ENCODE measurements at places on chromosomes 16 and 17.
A peak's percentile ranks its signal among the peaks of the same experiment; 100 is the strongest.

DNA sequence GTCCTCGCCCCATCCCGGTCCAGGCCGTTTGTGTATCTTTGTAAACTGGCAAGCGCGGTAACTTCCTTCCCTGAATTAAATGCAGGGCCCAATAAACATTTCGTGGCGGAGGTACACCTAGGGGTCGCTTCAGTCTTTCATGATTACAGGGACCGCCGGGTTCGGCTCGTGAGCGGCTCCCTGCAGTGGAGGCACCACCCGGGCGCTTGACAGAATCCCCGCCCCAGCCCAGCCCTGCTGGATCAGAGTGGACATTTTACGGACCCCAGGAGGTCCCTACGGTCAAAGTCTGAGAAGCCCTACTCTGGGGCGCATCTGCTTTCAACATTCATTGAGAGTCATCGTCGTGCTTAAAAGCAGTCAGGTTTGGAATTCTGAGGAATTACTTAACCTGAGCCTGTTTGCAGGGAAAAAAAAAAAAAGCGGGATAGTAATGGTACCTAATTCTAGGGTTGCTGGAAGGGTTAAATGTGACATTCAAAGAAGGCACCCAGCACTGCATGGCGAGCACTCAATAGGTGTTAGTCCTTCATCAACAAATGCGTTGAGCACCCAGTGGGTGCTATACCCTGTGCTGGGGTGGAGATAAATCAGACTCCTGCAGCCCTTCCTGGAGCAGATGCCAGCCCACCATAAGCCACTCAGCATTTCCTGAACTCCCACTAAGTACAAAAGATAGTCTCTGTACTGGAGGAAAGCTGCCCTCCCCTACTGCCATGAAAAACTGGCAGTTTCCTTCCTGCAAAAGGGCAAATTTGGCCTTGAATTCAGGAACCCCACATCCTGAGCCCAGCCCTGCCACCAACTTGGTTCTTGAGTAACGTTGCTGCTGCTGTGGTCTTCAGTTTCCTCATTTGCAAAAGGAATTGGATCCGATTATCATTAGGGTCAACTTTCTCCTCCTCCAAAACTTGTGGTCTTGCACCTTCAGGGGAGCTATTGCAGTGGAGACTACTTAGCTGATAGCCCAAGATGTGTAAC is 658 bp upstream of the DUSP3 start:
- DNase-seq: no peak

DNA sequence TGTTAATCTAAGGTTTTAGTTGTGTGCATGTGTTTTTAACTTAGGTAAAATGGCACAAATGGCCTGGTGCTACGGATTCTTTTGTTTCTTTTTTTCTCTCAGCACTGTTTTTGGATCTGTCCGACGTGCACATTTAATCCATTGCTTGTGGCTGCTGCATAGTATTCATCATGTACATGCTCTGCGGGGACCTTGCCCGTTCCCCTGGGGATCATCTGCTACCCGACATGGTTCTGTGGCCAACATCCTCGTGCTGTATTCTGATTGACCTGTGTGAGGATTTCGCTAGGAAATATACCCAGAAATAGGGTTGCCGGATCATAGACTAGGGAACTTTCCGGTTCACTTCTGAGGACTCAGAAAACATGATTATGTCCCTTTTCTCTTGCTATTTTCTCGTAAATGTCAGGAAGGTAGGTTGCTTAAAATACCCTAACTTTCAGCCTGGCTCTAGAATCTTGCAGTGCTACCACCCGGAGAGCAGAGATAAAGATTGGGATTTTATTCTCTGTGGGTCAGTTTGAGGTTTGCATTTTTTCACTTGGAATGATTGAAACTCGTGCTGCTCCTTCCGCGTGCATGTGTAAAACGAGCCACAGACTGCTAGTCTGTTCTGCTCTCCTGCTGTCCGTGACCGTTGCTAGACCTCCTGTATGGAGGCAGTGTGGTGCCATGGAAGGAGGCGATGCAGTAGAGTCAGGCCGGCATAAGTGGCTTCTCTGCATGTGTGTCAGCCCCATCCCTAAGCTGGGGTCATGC is 42.9 kb downstream of the LDHD start:
- no peak for DNase-seq

- DNase-seq: no peak
These were observed 982 bp upstream of the ENPP7 start for GRCh38 chr17:79729761-79730160.

- DNase-seq: no peak
These were observed 12.8 kb downstream of the NECAB2 start for GRCh38 chr16:83980794-83981193.

GRCh38 chr17:82153745-82154375 is 55.8 kb upstream of the FASN start:
- peak; percentile 84 for DNase-seq

GRCh38 chr17:15886804-15887203 is 58.1 kb upstream of the ADORA2B start:
- DNase-seq: no peak

DNA sequence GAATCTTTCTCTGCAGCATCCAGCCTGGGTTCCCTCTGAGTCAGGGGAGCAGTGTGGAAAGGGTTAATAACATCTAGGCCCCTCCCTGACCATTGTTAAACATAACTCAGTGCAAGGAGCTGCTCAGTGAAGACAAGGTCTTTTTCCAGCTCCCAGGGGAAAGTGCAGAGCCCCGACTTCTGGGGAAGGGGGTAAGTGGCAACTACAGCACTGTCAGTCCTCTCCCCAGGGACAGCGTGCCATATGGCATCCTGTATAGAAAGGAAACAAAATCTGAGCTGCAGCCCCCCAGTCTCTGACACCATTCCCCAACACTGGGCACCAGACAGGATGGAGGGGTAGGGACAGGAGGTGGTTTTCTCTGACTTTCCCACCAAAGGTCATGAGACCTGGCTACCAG is 7.8 kb downstream of the MRPL27 start:
- no peak for DNase-seq

- DNase-seq: peak; percentile 11
These were observed 12.7 kb downstream of the LITAFD start for GRCh38 chr16:8894736-8895334.

- no peak for DNase-seq
These were observed 9.3 kb downstream of the NOD2 start for GRCh38 chr16:50702725-50703124.

DNA sequence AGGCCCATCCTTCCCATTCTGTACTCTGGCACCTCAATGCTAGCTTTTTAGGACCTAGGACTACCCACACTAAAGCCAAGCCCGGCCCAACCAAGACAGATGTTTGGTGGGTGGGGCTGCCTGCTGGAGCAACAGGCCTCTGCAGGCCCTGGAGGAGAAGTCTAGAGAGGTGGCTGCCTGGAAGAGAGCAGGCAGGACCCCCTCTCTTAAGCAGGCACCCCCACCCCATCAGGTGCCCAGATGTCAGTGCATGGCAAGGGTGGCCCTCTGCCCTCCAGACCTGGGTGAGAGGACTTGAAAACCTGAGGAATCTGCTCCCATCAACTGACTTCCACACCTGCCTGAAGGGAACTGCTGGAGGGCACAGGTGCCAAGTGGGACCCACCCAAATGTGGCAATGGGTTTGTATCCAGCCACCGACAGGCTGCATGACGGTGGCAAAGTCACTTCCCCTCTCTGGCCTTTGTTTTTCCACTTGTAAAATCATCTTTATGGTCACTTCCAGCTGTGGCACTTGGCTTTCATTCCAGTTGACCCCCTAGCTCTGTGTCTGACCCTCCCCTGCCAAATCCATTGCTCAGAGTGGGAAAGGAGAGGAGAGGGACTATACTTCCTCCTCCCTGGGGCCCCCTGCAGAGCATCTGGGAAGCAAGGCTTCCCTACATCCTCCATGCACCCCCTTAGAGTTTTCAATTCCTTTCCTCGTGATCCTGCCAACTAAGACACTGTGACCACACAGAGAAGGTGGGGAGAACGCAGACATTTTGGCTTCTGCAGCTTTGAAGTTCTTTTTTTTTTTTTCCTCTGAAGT is 1.7 kb upstream of the STAT5A start:
- DNase-seq: peak; percentile 63

GRCh38 chr16:58384437-58385055 is 7.7 kb upstream of the GINS3 start:
- DNase-seq: no peak

- no peak for DNase-seq
These were observed 18.8 kb upstream of the FAAP100 start for GRCh38 chr17:81570964-81571363.

GRCh38 chr17:5220074-5220473 is 14.6 kb downstream of the SCIMP start:
- DNase-seq: no peak

GRCh38 chr17:31486351-31487062 is 95.0 kb downstream of the RAB11FIP4 start:
- no peak for DNase-seq

- no peak for DNase-seq
These were observed 11.2 kb downstream of the TFAP4 start for GRCh38 chr16:4261557-4262172.

DNA sequence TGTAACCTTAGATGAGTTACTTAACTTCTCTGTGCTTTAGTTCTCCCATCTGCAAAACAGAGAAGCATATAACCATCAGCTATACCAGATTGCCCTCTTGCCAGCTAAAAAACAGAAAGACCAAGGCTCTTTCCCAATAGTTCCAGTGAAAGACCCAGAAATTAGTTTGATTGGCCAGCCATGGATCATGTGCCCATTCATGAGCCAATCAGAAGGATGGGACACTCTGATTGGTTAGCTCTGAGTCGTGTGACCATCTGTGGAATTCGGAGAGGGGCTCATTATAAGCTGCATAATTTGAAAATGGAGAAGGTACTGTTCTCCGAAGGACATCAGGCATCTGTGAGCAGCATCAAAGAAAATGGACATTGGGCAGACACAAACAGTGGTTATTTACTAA is 155.2 kb downstream of the ABCC12 start:
- no peak for DNase-seq

DNA sequence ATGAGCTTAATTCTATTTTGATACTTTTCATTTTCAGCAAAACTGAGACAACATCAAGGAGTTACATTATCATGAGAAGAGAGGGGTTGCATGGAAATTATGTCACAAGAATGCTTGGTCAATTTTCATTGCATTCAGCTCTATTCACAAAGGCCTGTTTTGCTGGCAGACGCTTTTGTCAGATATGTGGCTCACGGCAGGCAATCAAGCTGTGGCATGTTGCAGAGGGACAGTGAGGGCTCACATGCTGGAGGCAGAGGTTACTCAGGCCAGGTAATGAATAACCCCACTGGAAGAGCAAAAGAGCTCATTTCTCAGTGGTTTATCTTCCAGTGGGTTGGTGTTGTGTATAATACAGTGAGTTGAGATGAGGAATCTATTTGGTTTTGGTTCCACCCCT is 98.7 kb upstream of the RBFOX1 start:
- DNase-seq: no peak

DNA sequence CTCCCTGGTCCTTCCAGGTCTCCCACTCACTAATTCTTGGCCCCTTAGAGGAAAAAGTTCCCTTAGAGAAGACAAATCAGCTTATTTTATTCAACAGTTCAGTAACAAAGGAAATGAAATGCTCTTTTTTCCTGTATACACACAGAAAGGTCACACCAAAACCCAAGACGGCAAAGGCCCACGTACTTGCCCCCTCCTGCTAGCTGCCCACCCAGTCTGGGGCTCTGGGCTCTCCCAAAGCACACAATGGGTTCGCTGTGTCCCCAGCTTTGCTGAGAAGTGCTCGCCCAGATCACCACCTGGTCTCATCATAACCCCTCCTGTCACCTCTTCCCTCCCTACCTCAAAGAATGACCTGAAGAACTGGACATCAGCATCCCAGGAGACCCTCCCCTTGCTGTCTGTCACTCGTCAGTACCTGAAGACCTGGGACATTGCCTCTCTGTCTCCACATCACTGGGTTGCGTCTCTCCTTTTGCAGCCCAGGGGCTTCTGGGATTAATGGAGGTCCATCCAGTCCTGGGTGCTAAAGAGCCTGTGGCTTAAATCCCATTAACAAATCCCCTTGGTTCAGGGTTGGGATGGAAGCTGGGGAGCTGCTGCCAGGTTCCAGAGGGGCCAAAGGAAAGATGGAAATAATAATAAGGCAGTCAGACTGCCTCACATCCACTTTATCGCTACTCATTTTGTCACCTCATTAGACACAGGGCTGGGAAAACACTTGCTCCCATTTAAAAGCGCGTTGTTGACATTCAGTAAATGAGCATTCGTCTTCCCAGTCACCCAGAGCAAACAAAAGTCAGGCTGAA is 3.3 kb downstream of the SLC6A4 start:
- DNase-seq: no peak

- no peak for DNase-seq
These were observed 20.0 kb downstream of the TEKT1 start for GRCh38 chr17:6811510-6811909.

GRCh38 chr16:4309833-4310266 is 6.0 kb upstream of the GLIS2 start:
- DNase-seq: no peak

DNA sequence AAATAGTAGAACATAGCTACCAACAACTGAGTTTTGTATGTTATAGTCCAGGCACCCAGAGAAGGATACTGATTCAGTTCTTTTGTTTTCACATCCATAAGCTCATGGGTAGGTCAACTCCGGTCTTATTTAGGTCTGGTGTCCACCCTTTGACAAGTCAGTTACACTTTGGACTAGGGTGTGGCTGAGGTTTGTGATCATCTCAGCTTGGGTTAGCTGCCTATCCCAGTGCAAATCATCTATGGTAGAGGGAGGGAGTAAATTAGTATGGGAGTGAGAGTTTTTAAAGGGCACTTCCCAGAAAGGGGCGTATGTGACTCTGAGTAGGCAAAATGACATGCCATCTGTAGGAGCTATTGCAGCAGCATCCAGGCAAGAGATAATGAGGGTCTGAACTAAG is 66.1 kb downstream of the TANC2 start:
- DNase-seq: no peak

DNA sequence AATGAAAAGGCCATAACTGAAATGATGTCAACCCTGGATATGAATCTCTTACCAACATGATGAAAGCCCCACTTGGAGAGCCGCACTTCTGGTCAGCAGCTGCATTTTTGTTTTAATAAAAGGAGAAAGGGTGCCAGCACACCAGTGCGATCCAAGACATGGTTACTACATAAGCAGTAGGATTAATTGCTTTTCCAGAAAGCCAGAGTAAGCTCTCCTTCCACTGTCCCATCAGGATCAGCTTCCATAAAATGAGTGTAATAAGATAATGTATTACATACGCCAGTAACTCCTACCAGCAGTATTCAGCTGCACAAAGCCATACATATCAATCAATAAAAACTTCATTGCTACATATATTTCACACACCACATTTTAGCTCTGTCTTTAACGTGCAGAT is 26.3 kb upstream of the NACA2 start:
- no peak for DNase-seq

GRCh38 chr17:20095336-20096080 is 86.3 kb downstream of the SPECC1 start:
- DNase-seq: no peak

Data from left forelimb (tissue), 1 donor.